ENCODE measurements at places on chromosomes 6 and 20.

DNA sequence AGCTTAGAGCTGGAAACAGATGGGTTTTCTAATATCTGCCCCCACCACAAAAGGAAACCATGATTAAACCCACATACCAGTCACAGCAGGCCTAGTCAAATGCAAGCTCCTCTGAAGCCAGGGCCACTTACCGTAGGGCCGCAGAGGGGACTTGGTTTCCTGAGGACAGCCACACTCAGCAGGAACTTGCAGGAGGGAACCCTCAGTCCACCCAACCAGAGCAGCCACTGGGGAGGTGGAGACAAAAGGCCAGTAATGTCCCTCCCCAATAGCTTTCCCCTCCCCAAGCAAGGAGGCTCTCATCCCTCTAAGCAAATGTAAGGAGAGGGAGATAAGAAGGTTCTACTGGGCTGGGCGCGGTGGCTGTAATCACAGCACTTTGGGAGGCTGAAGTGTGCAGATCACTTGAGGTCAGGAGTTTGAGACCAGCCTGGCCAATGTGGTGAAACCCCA lies 384.4 kb upstream of the JARID2 start:
- no peak for DNase-seq

DNA sequence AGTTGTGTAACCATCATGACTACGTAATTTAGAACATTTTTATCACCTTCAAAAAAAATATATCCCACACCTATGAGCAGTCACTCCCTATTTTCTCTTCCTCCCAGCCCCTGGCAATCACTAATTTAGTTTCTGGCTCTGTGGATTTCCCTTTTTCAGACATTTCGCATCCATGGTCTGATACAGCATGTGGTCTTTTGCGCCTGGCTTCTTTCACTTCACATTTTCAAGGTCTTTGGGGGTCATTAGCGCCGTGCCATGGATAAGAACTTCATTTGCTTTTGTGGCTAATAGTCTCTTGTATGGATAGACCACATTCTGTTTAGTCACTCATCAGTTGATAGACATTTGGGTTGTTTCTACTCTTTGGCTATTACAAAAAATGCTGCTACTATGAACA lies 44.9 kb upstream of the DUSP22 start:
- DNase-seq = no peak

DNA sequence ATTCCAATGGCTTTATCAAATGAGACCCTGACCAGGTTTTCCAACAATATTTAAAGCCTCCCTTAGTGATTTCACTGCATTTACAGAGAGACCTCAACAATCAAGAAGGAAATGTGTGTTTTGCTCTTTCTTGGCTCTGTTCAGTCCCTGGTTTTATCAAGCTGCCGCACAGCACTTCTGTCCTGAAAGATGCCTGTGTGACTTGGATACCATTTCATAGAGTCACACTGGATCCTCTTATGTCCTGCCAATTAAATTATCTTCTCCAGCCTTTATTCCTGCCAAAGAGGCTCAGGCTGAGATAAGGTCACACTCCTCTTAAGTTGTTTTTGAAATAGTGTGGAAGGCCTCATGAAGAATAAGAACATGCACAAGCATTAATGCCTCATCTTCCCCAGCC lies 197.0 kb upstream of the RNF217 start:
- no peak for DNase-seq

DNA sequence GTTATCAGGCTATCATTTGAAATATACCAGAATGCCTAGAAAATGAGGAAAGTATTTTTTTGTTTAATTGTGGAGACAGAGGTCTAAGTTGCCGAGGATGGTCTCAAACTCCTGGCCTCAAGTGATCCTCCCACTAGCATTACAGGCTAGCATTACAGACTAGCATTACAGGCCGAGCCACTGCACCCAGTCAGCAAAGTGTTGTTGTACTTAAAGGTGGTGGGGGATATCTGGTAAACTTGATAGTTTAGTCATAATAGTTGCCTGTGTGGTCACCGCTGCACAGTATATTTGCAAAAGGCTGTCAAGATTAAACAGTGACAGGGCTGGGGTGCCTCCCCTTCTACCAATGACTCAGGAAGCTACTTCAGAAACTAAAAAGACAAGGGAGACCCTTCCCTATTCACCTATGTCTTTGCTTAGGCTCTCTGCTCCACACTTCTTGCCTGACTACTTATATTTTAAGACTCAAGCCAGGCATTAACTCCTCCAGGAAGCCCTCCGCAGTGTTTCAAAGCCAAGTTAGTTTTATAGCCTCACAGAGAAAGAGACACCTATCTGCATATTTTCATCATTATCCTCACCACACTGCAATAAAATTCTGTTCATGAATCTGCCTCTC lies 3.1 kb upstream of the AKIRIN2 start:
- no peak for DNase-seq

- no peak for DNase-seq
These were observed 263.0 kb downstream of the FOXC1 start for GRCh38 chr6:1872649-1873131.

- DNase-seq = no peak
These were observed at the start of gene TSBP1 for GRCh38 chr6:32371803-32372202. Gene TSBP1, minus strand, starts transcription at chr6:32371903. Its CDS starts 197 bp downstream, at chr6:32371706.

DNA sequence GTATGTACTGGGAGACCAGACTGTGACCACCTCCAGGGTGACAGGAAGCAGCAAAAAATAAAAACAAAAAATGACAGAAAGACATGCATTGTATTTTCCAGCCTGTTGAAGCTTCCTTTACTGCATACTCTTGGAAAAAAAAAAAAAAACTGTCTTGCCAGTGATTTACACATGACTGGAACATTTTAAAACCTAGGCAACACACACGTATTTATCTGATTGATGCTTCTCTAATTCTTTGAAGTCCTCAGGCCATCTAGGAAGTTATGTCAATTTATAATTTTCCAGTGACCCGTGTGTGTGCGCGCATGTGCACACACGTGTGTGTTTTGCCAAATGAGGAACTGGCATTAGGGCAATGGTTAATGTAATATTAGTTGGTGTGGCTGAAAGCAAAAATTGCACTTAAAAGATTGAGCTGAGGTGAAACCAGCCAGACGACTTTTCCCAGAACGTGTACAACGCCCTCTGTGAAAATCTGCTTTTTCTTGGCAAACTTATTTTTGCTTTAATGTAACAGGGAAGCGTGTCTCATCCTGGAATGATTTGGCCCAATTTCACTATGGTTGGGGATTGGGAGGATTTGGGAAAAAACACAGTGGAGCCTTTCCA lies 315.2 kb downstream of the TFAP2A start:
- peak; percentile 55 for DNase-seq

- DNase-seq = no peak
These were observed 5.5 kb downstream of the CD40 start for GRCh38 chr20:46123482-46124245.

DNA sequence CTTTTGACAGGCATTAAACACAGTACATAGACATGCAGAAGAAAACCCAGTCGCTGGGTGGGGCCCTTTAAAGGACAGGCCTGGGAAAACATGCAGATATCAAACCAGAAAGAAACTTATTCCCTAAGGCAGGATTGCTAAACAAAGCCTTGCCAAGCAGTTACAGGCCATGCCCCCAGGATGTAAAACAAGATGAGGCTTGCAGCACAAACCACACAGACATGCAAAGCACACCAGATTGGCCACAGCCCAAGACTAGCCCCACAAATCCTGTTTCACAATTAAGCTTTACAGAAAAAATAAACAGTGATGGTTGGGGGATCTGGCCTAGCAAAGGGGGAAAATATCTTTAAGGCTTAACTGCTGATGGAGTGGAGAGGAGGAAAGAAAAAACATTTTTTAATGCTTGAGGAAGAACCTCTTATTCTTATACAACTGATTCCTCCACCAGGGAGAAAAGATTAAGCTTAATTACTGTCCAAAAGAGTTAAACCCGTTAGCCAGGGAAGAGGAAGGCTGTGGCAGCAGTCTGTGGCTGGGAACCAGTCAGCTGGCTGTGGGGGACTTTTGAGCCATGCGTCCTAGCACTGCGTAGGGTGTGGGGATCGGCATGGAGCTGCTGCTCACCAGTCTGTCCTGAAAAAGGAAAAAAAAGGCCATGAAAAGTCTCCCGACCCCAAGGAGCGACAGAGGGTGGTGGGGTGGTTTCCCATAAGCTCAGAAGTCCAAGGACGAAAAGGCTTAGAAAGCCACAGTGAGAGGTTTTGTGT lies 28.4 kb downstream of the COL19A1 start:
- no peak for DNase-seq

GRCh38 chr6:31049518-31049917 lies 39.2 kb downstream of the MUC22 start:
- no peak for DNase-seq

GRCh38 chr6:134007077-134007476 lies 45.3 kb downstream of the SLC2A12 start:
- DNase-seq = no peak

- no peak for DNase-seq
These were observed 465.4 kb downstream of the CD109 start for GRCh38 chr6:74161380-74161779.

DNA sequence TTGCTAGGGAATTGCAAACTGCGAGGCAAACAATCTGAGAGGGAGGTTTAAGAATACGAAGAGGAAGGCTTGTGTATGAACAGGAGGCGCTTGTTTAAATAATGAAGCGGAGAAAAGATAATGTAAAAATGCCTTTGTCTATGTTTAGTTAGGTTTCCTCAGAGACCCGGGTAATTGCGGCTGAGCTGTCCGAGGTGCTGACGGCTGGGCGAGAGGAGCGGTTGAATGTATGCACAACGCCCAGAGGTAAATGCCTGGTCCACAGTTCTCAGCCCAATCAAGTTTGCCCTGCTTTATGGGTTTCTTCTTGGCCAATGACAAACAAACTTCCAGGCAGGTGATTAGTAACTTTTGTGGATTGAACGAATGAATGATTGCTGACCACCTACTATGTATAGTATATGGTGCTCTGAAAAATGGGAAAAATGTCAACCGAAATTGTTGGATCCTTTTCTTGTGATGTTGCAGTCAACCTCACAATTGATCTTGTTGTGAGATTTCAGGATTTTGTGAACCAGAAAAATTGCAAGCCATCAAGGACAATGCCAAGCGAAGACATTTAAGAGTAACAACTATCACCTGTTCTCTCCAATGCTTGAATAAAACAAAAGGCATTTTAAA lies 38.3 kb upstream of the SLC32A1 start:
- DNase-seq = peak; percentile 25

- no peak for DNase-seq
These were observed 901 bp downstream of the KCNK15 start for GRCh38 chr20:44746367-44747165.

DNA sequence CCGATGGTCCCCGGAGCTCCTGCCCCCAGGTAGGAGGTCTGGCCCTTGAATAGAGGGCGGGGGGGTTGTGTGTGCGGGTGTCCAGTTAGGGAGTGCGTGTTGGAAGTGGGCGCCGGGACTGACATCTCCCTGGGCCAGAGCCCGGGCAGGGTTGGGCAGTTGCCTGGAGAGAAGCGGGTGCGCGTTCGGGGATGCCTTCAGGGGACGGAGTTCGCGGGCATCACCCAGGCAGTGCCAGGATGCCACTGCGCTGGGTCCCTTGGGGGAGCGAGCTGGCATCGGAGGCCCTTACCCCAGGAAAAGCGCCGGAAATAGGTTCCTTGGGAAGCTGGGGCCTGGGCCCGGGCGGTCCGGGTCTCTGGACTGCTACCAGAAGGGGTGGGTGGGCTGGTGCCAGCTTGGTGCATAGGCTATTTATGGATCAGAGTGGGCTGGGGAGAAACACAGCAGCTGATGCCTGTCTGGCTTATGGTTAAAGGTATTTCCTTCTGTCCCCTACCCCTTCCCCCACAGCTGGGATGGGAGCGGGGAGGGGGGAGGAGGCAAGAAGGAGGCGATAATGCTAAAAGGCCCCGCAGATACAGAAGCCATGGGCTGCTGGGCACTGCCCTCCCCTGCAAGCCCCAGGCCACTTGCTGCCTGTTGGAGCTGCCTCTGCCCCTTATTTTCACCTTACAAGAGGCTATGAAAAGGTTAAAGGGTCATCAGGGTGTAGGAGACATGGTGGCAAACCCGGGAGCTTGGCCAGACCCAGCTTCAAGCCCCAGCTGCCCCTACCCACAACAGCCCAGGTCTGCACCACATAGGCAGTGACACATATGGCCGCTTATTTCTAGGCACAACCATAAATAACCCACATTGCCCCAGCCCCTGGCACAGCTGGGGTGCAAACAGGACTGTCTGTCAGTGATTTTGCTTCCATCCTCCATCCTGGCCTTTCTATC lies 638 bp downstream of the PACSIN1 start:
- DNase-seq = no peak

- DNase-seq = peak; percentile 76
These were observed 71.4 kb upstream of the TULP1 start for GRCh38 chr6:35583893-35584688.

- no peak for DNase-seq
These were observed 9.1 kb downstream of the BCL2L1 start for GRCh38 chr20:31713312-31714273.

- no peak for DNase-seq
These were observed 27.5 kb downstream of the PXDC1 start for GRCh38 chr6:3723966-3724365.

DNA sequence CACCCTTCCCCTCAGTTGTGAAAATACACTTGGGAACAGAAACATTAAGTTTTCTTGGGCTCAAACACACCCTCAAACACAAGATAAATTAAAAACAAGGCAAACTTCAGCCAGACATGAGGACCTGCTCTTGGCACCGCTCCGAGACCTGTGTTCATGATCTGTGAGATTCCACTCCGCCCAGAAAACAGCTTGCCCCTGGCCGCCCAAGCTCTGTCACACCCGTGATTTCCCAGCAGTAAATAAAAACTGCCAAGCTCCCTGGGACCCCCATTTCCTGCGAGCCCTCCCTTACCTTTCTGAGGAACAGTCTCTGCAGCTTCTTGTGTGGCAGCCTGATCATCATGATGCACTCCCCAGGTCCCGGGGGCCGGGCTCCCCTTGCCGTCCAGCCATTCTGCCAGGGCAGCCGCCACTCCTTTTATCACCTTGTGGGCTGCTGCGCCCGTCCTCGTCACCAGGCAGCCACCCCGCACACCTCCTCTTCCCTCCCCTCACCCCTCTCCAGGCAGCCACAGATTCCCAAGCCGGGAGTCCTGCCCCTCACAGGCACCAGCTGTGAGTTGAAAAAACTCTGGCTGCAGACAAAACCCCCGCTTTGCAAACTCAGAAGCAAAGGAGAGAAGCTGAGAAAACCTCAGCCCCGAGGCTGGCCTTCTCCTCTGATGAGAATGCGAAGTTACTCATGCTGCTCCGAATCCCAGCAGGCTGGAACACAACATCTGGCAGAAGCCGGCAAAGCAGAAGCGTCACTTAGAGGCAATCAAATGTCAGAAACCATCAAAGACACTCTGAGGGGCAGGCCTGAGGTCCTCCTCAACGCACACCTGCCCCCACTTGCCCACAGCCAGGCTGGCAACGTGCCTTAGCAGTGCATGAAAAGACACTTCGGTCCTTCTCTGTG lies 130.4 kb upstream of the RPS6KA2 start:
- DNase-seq = no peak

- peak; percentile 49 for DNase-seq
These were observed 816 bp upstream of the MAN1A1 start for GRCh38 chr6:119350202-119350951.

All from suppressor macrophage (primary cell).